ENCODE measurements at places on chromosomes 4 and X.
A peak's percentile ranks its signal among the peaks of the same experiment; 100 is the strongest.

GRCh38 chr4:38347251-38347650 is 316.7 kb upstream of the KLF3 start:
- no peak for DNase-seq

DNA sequence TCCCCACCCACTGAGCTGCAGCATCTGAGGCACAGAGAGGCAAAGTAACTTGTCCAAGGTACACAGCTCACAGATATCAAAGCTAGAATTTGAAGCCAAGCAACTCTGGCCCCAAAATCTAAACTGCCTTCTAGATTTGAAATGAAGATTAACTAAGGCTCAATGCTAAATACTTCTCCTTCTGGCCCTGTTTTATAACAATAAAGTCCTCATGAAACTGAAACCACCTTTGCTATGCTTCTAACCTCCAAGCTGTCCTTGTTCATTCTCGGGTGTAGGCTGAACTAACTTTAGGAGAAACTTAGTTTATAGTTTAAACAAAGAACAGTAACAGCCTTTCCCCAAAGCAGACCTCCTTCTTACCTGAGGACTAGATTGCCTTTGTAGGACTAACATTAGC is 93.6 kb downstream of the DCTD start:
- no peak for DNase-seq

GRCh38 chrX:72634331-72634730 is 61.7 kb upstream of the HDAC8 start:
- no peak for DNase-seq

DNA sequence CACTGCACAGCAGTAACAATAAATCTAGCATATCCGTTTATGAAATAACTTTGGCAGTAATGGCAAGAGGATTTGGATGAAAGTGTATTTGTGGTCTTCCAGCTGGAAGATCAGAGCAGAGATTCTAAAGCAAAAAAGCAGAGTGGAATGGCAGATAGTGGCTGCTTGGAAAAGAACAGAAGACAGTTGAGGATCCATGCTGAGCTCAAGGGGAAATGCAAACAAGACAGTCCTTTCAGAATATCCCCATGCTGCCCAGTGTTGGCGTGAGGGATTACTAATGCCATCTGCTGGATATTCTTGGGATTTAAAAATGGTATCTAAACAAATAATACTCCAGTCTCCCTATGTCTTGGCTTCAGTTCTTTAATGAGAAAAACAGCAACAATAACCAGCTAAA is 629.1 kb upstream of the ATOH1 start:
- peak; percentile 37 for DNase-seq

- DNase-seq = no peak
Observed at GRCh38 chr4:55183926-55184599, 58.7 kb upstream of the KDR start.

DNA sequence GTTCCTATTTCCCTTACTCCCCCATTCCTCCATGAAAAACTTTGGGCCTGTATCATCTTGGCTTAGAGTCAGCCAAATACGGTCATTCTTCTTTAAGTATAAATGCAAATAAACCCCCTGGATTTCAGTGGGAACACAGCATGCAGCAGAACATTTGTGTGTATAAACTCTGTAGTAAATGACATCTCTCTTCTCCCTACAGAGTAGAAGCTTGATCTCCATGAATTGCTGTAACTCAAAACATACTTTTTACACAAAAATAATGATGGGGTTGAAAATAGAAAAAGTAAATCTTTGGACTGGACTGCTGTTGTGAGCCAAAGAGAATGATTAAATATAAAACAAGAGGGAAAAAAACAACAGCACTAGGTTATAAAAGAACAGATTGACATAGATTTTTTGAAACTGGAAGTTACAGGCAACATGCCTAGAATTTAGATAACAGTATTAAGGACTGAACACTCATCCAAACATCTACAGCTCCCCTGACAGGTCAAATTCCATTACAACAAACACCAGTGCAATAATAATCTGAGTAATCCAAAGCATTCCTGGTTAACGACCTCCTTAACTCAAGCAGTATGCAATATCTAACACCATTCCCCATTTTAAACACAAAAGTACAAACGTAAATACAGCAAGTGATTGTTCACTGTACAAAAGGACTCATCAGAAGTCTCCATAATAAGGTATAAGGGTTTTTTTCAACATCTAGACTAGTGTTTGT is 30.7 kb downstream of the TSPAN5 start:
- DNase-seq = no peak

DNA sequence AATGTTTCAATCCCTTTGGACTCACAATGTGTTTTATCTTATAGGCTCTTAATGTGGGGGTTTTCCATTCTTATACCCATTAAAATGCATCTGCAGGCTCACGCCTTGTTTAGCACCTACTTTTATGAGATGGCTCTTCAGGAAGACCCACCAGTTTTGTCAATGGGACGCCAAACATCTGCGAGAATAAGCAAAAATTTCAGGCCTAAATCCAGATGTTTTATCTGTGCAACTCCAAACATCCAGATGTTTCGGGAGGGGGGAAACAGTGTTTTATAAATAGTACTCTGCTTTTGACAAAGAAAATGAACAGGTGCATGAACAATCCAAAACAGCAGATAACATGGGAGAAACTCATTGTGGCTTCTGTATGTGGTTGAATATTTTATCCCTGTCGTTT is 342.8 kb downstream of the DHX15 start:
- no peak for DNase-seq

DNA sequence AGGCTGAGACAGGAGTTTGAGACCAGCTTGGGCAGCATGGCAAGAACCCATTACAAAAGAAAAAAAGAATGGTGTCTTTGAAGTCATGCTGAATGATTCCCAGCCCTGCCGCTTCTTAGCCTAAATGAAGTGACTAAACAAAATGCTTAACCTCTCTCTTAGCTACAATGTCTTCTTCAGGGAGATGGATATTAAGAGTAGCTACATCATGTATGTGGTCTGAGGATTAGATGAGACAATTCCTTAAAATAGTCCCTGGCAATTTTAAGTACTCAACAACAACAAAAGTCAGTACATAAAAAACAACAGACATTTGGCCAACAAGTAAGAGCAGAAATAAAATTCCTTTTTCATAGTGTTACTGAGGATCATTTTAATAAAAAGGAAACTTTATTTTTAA is 64.3 kb upstream of the COX18 start:
- DNase-seq = no peak

DNA sequence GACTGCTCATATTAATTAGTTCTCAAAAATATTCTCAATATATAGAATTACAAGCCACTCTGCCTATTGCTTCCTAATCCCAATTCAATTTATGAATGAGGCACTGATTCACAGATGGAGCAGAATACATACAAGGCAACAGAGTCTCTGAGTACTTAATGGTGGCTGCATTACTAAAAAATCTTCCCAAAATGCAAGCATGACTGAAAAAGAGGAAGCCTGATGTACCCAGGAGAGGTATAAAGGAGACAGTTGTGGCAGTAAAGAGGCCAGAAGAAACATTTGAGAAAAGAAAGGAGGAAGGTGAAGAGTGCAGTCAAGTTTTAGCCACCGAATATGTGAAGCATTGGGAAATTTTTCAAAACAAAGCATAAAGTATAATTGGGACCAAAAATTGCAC is 163.2 kb upstream of the INTU start:
- DNase-seq = no peak

DNA sequence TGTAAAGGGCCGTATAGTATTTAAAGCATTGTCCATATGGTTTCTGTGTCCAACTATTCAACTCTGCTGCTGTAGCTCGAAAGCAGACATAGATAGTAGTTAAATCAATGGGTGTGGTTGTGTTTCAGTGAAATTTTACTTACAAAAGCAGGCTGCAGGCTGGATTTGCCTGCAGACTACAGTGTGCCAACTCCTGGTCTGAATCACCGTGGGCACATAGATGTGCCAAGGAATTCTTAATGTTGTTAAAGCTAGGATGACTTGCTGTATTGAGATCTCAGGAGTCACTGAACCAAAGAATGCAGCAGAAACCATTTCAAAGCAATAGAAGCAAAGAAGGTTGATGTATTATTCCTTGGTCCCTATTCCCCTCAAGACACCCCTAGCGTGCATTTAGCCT is 379.0 kb downstream of the STIM2 start:
- no peak for DNase-seq

- DNase-seq = no peak
Observed at GRCh38 chrX:65976161-65976560, 63.7 kb downstream of the VSIG4 start.

DNA sequence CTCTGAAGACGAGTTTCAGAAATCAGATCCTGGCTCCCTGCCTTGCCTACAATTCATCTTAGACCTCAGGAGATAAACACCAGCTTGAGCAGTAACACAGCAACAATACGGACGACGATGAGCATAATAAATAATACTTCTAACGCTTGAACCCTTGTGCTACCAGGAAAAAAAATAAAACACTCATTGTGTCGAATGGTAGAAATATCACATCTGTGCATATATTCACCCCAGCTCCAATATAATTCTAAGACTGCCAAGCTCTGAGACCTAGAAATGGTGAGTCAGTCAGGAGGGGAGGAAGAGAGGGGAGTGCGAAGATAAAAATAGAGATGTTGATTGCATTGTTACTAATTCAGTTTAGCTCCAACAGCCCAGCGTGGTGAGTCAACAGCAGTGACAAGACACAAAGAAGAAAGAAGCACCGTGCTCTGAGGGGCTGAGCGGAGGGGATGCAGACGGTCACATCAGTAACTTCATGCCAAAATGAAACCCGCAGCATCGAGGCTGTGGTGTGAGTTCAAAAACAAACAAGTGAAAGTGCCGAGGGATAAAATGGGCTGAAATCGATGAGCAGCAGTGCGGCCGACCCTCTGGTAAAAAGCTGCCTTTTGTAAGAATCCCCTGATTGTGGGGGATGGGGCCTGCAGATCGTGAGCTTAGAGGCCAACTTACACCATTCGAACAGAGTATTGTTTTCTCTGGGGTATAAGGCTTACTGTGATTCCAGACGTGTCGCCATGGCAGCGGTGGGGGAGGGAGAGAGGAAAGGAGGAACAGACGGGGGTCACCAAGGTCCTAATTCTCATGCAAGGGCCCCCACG is 150.4 kb downstream of the MGST2 start:
- peak; percentile 62 for DNase-seq

GRCh38 chrX:10591363-10592335 is 28.7 kb downstream of the MID1 start:
- DNase-seq = no peak

- DNase-seq = no peak
Observed at GRCh38 chr4:101784957-101785356, 5.6 kb upstream of the BANK1 start.

GRCh38 chr4:162661913-162662312 is 498.1 kb upstream of the FSTL5 start:
- DNase-seq = no peak

DNA sequence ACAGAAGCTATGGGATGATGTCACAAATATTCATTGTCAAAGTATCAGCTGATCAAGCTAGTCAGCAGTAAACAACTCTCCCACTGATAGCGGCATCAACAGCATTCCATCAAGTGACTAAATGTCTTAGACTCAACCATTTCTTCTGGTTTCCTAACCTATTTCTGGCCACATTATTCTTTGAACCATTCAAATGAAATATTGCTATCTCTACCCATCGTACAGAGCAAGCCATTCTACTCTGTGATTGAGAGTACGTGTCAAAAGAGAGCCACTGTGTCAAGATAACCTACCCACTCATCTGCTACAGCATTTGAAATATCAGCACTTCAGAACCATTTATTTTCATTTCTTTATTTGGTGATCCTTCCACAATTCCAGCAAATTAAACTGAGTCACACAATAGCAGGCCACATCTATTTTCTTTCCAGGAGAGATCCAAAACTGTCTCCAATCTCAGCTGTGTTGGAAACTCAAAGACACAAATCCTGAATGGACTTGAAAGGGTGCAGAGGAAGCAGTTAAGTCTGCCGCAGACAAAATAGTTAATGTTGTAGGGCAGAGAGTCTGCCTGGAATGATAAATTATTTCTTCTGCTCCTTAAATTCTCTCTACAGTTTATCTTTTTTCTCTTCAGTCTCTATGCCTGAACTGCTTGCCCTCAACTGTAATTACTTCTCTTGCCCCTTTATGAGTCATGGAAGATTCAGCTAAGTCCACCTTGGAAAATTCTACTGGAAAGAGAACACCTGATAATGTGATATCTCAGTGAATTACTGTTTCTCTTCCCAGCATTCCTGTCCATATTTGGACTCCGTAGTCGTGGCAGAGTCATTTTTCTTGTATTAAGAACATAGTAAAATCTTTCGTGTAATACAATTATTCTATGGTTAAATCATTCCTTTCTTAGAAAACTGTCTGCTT is 364.8 kb downstream of the PDGFC start:
- no peak for DNase-seq

- no peak for DNase-seq
Observed at GRCh38 chrX:12301288-12301687, 163.0 kb downstream of the FRMPD4 start.

DNA sequence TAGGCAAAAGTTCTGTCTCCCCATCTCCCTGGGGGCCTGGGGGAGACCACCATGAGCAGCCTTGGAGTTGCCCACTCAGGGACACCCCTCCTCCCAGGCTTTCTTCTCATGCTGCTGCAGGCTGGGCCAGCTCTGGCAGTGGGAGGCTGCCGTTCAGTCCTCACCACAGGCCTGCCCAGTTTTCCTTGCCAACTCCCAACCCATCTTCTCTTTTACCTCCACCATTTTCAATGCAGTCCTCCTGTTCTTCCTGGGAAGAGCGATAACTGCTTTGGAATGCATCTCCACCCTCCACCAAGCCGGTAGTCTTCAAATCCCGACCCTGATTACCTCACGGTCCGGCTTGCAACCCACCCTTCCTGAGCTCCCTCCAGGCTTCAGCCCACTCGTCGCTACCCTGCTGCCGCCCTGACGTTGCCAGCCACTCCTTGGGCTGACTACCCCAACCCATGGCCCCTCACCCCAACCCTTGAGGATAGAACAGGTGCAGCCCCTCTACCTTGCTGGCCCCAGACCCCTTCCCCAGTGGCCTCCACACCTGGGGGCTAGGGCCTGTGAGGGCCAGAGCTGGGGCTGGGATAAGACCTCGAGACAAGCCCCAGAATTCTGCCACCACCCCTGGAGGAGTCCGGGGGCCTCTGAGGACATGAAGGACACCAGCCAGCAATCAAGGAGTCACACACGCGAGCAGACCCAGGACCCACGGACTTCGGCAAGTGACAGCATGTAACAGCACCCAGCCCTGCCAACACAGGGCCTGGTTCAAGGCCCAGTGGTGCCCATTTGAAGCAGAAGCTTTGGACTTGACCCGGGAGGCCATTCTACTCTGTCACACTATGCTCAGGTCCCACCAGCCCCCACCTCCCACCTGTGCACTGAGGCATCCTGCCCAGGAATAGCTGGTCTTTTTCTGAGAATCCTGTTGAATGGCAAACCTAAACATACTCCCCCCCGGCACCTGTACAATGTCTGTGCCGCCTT is 9.2 kb downstream of the WDR1 start:
- DNase-seq = no peak

DNA sequence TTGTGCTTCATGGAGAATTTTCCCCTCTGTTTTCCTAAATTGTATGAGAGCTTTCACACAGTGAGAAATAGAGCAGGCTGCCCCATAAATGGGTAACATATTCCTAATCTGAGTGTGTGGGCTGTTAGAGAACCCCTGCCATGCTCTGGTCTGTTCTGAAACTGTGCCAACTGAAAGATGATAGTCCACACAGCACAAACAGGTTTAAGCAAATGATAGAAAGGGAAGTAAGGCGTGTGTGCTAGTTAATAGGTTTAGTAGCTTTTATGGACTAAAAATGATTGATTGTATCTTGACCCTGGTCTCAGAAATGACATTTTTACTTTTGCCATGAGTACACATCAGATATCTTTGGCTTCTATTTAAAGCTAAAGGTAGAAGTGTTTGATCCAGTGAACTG is 106.2 kb downstream of the PRRG1 start:
- DNase-seq = no peak
